ENCODE measurements at places on chromosomes 6 and 20. TPM values are rescaled to one million over a fixed set of nuclear protein-coding genes. Genes with fewer than 3 reads are reported as not detected.

The PRND gene
- not detected for polyA plus RNA-seq

The BIRC7 gene
- polyA plus RNA-seq: 1.2 TPM

The SLC2A10 gene
- polyA plus RNA-seq: 10.5 TPM

The NRSN1 gene
- polyA plus RNA-seq: 2.9 TPM

The LAMA2 gene
- 5.8 TPM for polyA plus RNA-seq

The HLA-DQA2 gene
- not detected for polyA plus RNA-seq

The STMND1 gene
- not detected for polyA plus RNA-seq

The BTBD3 gene
- 18.5 TPM for polyA plus RNA-seq

The CCM2L gene
- polyA plus RNA-seq: 11.4 TPM

The ZNF311 gene
- polyA plus RNA-seq: 1.0 TPM

The NDUFAF4 gene
- polyA plus RNA-seq: 27.9 TPM

DNA sequence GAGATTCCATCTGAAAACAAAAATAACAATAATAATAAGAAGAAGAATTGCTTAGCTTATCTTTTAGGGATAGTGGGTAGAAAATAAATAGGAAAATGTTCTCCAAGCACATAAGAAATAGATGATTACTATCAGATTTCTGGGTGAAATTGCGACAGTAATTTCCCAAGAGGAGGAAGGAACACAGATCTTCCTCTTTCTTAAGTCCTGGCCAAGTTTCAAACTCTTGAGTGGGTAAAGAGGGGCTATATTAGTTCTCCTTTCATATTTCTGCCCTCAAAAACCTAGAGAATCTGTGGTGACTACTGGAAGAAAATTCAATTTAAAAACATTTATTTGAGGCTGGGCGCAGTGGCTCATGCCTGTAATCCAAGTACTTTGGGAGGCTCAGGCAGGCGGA, 63.7 kb downstream of the PHACTR2 start:
- no peak for DNase-seq

- no peak for DNase-seq
Observed at GRCh38 chr20:51284871-51285270, 257.6 kb downstream of the NFATC2 start.

- no peak for DNase-seq
Observed at GRCh38 chr20:62777528-62777830, 18.8 kb upstream of the MRGBP start.

- no peak for DNase-seq
Observed at GRCh38 chr6:107654764-107655163, 164.8 kb downstream of the SOBP start.

DNA sequence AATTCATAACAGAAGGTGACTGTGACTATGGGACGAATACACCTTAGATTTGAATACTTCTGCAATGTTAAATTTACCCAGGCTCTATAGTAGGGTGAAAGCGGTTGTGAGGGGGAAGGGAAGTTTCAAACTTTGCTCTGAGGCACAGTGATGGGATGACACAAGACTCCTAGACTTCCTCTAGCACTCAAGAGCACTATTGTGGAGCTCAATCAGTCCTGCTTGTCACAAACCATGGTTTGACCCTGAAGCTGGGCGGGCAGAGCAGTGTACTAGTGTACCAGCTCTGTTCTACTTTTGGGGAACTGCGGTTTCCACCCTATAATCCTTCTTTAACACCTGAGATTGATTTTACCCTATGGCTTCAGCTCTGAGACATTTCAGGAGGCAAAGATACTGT, 17.1 kb downstream of the TRIM27 start:
- no peak for DNase-seq

GRCh38 chr6:20402342-20403069, 827 bp downstream of the E2F3 start:
- peak; percentile 47 for DNase-seq

DNA sequence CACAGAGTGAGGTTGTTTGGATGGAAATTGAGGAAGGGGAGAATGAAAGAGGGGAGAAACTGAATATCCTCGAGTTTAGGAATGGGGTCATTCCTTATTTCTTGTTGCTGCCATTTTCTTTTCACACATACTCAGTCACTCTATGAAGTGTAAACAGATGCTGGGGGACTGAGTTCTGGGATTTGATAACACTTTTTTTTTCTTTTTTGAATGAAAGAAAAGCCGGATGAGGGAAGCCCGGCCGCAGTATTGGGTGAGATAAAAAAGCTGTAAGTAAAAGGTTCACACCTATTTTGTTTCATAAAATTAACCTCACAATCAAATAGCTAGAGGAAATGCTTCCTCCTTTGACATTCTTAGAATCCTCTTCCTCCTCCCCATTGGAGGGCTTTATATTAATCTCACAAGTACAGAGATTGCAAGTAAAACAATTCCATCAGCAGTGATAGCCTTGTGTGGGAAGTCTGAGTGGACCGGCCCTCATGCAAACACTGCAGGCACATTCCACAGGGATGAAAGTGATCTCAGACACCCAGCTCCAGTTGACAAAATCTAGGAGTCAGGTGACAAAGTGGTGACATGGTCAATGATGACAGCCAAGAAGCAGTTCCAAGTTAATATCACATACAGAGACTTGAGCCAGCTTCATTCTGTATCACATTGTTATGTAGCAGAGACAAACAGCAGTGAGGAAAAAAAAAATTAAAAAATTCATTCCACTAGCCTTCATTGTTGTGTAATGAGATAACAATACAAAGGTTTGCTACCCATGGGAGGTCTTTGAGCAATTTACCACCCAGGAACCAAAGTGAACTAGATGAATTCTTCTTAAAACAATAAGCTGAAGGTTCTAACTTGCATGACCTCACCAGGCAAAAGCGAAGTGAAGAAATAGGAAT, 391.1 kb upstream of the HSF2 start:
- DNase-seq: no peak

DNA sequence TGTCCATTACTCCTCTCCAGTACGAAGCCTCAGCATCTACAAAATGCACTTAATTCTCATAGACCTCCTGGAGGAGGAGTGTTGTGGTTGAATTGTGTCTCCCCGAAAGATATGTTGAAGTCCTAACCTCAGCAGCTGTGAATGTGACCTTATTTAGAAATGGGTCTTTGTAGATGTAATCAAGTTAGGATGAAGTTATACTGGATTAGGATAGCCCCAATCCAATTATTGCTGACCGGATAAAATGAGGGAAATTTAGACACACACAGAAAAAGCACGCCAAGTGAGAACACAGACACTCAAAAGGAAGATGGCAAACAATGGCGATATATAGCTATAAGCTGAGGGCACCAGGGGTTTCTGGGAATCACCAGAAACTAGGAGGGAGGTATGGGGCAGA, 64.2 kb upstream of the FAM184A start:
- DNase-seq: no peak

GRCh38 chr20:63498960-63499337, at the start of gene EEF1A2:
EEF1A2 (minus strand) TSS chr20:63499083; CDS start chr20:63497763, 1,320 bp downstream.
- peak; percentile 37 for DNase-seq

DNA sequence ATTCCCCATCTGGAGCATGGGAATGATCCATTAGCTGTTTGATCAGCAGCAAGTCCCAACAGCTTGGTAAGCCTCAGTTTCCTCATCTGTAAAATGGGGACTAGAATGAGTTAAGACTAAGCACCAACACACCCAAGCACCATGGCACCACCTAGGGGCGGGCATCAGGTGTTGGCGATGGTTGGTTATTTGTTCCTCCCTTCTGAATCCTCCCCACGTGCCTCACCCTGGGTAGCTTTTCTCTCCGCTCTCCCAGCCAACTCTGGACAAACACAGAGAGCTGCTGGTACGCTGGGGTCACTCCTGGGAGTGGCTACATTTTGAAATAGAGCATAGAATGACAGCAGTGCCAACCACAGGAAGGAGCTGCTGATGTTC, 13.3 kb upstream of the ITPR3 start:
- no peak for DNase-seq

DNA sequence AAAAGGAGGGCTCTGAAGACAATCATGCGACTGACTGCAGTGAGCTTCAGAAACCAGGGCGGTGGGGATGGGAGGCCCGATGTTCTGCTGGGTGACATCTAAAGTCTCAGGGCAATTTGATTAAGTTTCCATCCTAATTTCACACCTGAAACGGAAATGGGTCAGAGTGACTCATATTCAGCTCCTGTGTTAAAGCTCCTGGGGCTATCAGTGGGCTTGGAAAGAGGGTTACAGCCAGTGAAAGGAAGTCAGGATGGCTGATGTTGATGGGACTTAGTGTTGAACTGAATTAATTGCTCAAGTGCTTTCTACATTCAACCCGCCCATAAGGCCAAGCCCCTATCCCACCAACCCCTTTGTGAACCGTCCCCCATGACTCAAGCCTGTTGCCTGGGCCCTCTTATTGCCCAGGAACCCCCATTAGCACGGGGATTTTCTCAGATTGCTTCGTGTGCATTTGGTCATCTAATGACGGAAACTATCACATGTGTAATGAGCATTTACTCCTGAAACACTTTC, 47.1 kb upstream of the TBC1D7 start:
- DNase-seq: no peak

GRCh38 chr6:132084811-132085509, 133.8 kb upstream of the CCN2 start:
- no peak for DNase-seq

- DNase-seq: no peak
Observed at GRCh38 chr6:49497304-49497703, 2.4 kb upstream of the GLYATL3 start.

GRCh38 chr20:58986968-58987517, 6.0 kb downstream of the NELFCD start:
- DNase-seq: no peak

GRCh38 chr6:168276576-168277273, 42.9 kb downstream of the DACT2 start:
- no peak for DNase-seq

GRCh38 chr6:119757467-119757866, 407.9 kb upstream of the MAN1A1 start:
- no peak for DNase-seq

GRCh38 chr20:5809495-5809894, 59.3 kb downstream of the SHLD1 start:
- no peak for DNase-seq

DNA sequence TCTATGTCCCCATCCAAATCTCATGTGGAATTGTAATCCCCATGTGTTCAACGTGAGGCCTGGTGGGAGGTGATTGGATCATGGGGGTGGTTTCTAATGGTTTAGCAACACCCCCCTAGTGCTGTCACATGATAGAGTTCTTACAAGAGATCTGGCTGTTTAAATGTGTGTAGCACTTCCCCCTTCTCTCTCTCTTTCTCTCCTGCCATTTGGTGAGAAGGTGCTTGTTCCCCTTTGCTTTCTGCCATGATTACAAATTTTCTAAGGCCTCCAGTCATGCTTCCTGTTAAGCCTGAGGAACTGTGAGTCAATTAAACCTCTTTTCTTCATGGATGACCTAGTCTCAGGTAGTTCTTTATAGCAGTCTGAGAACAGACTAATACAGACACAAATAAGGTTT, 165.4 kb downstream of the OGFRL1 start:
- DNase-seq: no peak

DNA sequence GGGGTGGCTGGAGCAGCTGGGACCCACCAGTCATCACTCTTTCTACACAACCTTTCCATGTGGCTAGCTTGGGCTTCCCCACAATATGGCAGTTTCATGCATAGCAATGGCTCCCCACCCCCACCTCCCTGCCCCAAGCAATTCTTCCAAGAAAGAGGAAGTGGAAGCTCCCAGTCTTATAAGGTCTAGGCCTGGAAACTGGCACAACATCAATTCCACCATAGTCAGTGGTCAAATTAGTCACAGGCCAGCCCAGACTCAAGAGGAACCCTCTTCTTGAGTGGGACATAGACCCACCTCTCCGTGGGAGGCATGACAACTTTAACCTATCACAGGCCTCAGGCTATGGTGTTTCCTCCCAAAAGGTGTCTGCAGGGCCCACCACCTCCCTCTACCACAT, 17.7 kb downstream of the TGM6 start:
- no peak for DNase-seq

Measured in adrenal gland (tissue), 19 donors.